ENCODE measurements at places on chromosomes 11 and 22. TPM values are rescaled to one million over a fixed set of nuclear protein-coding genes. Genes with fewer than 3 reads are reported as not detected.
A peak's percentile ranks its signal among the peaks of the same experiment; 100 is the strongest.

- no peak for DNase-seq
These were observed 10.4 kb upstream of the WNT11 start for GRCh38 chr11:76216536-76217325.

GRCh38 chr11:9774109-9774508 lies 110.2 kb downstream of the SWAP70 start:
- DNase-seq, result no peak

DNA sequence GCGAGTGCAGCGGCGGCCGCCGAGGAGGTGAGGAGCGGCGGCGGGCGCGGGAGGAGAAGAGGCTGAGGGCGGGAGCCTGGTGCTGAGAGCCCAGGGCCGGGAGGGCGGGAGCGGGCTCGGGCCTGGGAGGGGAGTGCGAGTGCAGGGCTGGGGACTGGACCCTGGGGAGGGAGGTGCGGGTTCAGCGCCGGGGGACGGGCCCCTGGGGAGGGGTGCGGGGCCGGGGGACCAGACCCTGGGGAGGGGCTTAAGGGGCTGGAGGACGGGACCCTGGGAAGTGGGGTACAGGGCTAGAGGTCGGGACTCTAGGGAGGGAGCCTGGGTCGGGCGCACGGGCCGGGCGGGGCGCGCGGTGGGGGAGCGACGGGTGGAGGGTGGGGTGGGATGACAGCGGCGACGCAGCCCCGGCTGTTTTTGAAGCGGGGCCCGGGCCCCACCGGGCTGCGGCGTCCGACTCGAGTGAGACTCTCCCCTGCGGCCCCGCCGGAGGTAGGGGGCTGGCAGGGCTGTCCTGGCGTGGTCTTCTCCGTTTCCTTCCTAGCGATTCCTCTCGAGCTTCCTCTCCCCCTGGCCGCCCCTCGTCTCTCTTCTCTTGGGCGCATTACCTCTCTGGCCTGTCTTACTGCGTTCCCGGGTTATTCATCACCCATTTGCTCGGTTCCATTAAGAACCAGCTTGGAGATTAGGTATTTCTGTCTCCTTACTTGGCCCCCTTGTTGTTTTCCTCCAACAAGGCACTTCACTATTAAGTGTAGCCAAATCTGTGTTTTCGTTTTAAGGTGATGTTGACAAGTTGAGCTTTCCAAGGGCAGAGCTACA lies 754 bp downstream of the NUP50 start:
- no peak for DNase-seq

DNA sequence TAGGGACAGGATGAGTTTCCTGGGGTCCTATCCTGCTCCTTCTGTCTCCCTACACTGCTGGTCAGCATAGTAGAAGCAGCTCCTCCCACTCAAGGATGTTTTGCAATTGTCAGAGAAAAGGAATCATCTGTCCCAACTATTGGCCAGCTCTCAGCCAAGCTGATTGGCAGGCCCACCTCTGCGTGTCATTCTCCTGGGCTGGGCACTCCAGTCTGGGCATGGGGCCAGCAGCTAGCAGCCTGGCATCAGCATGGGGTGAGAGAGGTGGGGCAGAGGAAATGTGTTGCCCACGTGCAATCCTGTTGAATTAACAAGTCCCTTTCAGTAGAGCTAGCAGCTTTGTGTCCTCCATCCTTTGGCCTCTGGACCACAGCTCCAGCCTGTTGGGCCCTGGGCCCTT lies 14.1 kb downstream of the ANKK1 start:
- DNase-seq, result peak; percentile 90

GRCh38 chr11:128947773-128948172 lies 5.1 kb upstream of the TP53AIP1 start:
- DNase-seq, result no peak

- DNase-seq, result no peak
These were observed 11.8 kb upstream of the THY1 start for GRCh38 chr11:119434591-119435330.

GRCh38 chr22:38222797-38223119 lies 21.0 kb downstream of the MAFF start:
- no peak for DNase-seq

DNA sequence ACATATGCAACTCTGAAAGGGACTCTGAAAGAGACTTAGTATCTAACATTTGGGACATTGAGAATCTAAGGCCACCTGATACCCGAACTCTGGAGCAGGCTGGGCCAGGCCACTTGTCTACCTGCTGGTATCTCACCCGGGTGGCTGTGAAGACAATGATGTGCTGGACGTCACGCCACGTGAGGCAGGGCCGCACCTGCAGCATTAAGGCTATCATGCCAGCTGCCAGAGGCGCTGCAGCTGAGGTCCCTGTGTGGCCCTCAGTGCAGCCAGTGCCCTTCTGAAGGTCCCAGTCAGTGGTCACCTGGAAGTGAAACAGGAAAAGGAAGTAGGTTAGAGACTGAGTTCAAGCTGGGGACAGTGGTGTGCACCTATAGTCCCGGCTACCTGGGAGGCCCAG lies 12.4 kb downstream of the PCSK7 start:
- no peak for DNase-seq

- no peak for DNase-seq
These were observed 29.8 kb upstream of the TMEM135 start for GRCh38 chr11:87007963-87008362.

DNA sequence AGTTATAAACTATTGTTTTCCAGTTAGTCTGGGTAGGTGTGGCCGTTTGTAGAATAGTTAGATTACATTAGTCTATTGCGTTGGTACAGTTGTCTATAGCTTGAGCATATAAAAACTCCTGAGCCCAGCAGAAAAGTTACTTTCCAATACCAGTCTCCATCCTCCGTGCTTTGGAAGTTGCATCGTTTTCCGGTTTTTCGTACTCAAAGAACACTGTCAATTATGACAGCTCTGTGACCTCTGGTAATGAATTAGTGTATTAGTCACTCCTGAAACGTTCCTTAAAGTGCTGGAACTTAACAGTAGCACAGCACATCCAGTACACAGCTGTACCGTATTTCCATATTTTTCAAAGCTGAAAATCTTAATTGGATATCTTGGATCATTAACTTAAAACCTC lies 808 bp upstream of the MSANTD2 start:
- DNase-seq, result peak; percentile 56

DNA sequence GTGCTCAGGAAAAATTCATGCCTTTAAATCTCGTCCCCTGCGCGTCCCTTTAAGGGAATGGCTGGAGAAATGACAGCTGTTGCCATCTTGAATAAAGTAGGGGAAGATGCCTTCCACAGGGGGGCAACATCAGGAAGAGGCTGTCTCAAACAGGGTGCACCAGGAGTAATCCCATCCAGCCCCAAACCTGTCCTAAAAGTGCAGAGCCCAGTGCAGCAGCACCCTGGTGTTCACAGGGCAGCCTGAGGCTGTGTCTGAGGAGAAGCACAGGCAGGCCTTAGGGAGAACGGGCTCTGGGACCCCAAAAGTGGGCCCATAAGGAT lies 10.8 kb upstream of the C11orf96 start:
- no peak for DNase-seq

Gene PHOX2A
- not detected for total RNA-seq

Gene MRGPRG
- not detected for total RNA-seq

Gene UPK2
- total RNA-seq, result not detected

Gene OR8A1
- not detected for total RNA-seq

Gene C11orf16
- total RNA-seq, result not detected

Gene PAMR1
- not detected for total RNA-seq

Gene SCT
- not detected for total RNA-seq

All from HT1080 (cell line).